ENCODE measurements at places on chromosomes 4 and X.

DNA sequence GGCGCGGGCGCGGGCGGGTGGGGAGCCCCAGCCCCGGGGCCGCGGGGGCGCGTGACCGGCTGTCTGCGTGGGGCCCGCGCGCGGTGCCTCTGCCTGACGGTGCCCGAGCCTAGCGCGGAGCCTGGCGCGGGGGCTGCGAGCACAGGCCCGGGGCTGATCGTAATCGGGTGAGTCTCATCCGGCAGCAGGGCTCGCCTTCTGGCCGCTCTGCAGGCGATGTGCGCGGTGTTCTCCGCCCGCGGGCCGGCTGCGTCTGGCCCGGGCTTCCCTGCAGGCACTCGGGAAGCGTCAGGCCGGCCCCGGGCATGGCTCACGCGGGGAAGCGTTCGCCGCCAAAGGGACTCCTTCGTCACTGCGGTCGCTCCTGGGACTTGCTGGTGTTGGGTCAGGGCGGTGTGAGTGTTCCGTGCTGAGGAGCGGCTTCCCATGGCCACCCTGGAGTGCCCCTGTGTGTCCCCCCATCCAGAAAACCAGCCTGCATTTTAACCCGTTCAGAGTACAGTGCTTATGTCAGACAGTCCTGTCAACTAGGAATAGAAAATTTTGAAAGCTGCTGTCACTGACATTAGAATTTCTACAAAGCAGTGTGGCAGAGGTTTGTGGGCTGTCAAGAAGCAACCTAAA is 40.6 kb downstream of the FAM149A start:
- DNase-seq: no peak

- DNase-seq: no peak
Measured at GRCh38 chrX:10972706-10973105, 138.4 kb upstream of the HCCS start.

- DNase-seq: no peak
Measured at GRCh38 chrX:52118262-52118661, 49.3 kb upstream of the MAGED4B start.

DNA sequence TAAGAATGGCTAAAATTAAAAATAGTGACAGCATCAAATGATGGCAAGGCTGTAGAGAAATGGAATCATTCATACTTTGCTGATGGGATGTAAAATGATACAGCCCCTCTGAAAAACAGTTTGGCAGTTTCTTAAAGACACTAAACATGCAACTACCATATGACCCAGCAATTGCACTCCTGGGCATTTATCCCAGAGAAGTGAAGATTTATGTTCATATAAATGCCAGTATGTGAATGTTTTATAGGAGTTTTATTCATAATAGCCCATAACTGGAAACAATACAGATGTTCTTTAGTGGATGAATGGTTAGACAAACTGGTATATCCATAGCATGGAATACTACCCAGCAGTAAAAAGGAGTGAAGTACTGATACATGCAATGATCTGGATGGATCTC is 43.3 kb downstream of the REPS2 start:
- no peak for DNase-seq

DNA sequence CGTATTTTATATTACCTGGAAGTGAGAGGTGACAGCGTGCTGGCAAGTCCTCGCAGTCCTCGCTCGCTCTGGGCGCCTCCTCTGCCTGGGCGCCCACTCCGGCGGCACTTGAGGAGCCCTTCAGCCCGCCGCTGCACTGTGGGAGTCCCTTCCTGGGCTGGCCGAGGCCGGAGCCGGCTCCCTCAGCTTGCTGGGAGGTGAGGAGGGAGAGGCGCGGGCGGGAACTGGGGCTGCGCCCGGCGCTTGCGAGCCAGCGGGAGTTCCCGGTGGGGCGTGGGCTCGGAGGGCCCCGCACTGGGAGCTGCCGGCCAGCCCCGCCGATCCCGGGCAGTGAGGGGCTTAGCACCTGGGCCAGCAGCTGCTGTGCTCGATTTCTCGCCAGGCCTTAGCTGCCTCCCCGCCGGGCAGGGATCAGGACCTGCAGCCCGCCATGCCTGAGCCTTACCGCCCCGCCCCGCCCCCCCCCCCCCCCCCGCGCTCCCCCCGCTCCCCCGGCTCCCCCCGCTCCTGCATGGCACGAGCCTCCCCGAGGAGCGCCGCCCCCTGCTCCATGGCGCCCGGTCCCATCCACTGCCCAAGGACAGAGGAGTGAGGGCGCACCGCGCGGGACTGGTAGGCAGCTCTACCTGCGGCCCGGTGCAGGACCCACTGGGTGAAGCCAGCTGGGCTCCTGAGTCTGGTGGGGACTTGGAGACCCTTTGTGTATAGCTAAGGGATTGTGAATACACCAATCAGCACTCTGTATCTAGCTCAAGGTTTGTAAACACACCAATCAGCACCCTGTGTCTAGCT is 298.9 kb upstream of the MAGEB16 start:
- no peak for DNase-seq

GRCh38 chr4:169225812-169226211 is 44.9 kb downstream of the SH3RF1 start:
- DNase-seq: no peak

GRCh38 chr4:19913650-19914049 is 338.1 kb upstream of the SLIT2 start:
- DNase-seq: no peak

- no peak for DNase-seq
Measured at GRCh38 chr4:81595798-81596610, 124.3 kb upstream of the RASGEF1B start.

- DNase-seq: no peak
Measured at GRCh38 chr4:4645743-4646142, 103.9 kb upstream of the STX18 start.

GRCh38 chr4:74305000-74305399 is 3.3 kb upstream of the EPGN start:
- DNase-seq: no peak

GRCh38 chr4:155666344-155667221 is at the start of gene GUCY1A1:
Gene GUCY1A1, plus strand, starts transcription at chr4:155666848. Its CDS starts 30,020 bp downstream, at chr4:155696868.
- no peak for DNase-seq

DNA sequence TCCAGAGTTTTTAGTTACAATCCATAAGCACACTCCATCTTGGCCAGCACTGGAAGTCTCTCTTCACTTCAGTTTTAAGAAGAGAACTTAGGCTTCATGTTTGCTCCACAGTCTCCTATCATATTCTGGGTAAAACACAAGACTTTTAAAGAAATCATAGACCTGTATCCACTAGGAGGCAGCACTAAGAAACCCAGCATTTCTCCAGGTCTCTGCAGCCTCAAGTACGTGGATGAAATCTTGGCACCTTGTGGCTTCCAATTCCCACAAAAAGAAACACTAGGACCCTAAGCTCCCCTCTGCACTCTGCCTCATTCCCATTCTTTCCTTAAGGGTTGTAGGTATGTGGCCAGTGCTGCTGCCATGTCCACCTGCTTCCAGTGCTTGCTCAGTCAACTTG is 367.3 kb upstream of the CASK start:
- DNase-seq: no peak

GRCh38 chr4:157803845-157804521 is 368.8 kb downstream of the GASK1B start:
- DNase-seq: no peak

- no peak for DNase-seq
Measured at GRCh38 chr4:83179205-83179604, 64.7 kb upstream of the PLAC8 start.

DNA sequence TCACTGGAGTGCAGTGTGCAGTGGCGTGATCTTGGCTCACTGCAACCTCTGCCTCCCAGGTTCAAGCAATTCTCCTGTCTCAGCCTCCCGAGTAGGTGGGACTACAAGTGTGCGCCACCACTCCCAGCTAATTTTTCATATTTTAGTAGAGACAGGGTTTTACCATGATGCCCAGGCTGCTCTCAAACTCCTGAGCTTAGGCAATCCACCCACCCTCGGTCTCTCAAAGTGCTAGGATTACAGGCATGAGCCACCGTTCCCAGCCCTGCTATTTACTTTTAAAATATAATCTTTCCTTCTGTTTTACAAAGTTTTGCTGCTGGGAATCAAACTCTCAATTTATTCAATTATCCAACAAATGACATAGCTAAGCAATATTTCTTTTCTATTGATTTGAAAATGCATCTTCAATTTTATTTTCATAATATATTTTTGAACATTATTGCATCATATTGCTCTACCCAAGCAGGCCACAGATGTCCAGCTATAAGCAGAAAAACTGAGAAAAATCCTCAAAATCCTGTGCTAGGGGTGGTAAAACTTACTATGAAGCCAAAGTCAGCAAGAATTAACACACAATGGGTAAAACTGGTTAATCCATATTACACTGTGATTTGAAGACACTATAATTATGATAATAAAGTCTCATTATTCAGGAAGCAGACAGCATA is 5.2 kb downstream of the TIFA start:
- no peak for DNase-seq

DNA sequence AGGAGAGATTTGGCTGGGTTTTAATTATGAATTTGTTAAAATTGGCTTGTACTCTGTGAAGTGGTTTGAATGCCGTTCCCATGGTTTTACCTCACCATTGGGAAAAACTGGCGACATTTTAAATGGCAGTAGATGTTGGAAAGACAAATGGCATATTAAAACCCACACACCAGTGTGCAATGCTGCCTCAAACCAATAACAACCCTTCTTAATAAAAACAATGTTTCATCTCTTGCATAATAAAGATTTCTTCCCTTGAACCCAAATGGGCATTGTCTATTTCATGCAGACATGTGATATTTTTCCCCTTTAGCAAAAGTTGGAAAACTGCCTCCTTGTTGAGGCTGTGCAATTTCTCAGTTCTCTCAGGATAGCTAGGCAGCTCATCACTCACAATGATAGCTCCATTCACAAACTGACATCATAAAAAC is 33.7 kb downstream of the GABRB1 start:
- no peak for DNase-seq

DNA sequence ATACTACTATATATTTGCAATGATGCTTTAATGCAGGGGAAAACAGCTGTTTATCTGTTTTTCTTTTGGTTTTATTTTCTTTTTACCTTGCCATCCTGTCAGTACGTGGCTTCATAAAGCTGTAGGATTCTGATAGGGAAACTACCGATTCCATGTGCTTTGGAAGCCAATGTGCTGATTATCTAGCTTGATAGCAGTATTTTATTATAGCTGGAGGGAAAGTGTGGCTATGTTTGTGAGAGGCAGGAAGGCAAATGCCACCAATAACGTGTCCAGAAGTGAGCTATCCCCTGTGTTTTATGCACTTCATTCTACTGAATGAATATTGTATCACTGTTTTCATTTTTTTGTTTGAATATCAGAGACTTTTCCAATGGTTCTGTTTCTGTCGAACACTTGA is 43.7 kb downstream of the IL15 start:
- no peak for DNase-seq

DNA sequence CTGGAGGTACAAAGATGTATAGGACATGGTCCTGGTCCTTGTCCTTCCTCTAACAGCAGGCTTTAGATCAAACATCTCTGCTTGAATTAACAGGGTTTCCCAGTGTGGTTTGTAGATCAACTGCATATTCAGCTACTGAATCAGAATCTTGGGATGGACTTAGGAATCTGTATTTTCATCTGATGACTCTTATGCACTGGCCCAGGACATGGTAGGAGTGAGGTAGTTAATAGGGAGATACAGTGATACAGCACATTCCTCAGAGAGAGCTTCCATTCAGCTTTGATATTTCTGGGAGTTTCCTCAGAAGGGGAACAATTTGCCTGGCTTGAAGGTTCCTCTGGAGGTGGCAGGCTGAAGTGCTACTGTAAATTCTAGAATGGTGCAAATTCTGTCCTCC is 203.1 kb downstream of the LARP7 start:
- DNase-seq: no peak

- DNase-seq: no peak
Measured at GRCh38 chr4:1612278-1613098, 71.6 kb downstream of the FAM53A start.

GRCh38 chr4:32087211-32087610 is 1367.0 kb downstream of the PCDH7 start:
- no peak for DNase-seq

- DNase-seq: no peak
Measured at GRCh38 chrX:106752101-106752678, 25.7 kb downstream of the RNF128 start.

DNA sequence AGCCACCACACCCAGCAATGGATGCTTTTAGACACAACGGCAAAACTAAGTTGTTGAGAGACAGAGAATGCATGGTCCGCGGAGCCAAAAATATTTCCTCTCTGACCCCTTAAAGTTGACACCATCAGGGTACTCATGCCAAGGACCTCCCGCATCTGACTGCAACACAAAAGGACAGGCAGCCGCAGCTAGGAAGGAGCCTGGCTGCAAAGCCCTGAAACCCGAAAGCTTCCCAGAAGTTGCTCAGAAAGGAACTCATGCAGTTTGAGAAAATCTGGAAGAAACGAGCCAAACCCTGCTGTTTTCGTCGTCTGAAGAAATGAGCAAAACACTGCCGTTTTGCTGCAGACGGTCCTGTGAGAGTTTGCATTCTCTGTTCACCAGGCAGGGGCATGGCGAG is 16.5 kb downstream of the DHRSX start:
- no peak for DNase-seq

GRCh38 chr4:2305766-2306501 is 44.0 kb upstream of the MXD4 start:
- no peak for DNase-seq

- DNase-seq: no peak
Measured at GRCh38 chr4:119206178-119206577, 6.3 kb upstream of the USP53 start.

- DNase-seq: no peak
Measured at GRCh38 chr4:27293831-27294230, 433.2 kb downstream of the STIM2 start.

- DNase-seq: no peak
Measured at GRCh38 chr4:96366632-96367031, 526.7 kb downstream of the PDHA2 start.

DNA sequence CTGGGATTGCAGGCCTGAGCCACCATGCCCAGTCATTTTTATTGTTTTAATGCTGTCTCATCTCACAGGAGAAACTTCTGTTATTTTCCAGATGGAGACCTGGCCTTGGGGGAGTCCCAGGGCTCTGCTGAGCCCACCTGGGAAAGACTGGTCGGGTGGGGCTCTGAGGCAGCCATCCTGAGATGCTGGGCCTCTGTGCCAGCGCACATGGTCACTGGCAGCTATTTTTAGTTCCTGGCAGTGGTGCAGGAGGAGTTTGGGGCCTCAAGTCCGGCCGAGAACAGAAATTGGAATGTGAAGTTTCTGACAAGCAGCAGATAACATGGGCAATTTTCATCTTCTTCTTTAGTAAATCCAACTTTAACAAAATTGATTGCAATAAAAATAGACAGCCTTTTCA is 44.5 kb downstream of the SORCS2 start:
- DNase-seq: no peak

Measured in NCI-H1694 (cell line).